Dermis blood vessel endothelial cell (primary cell): ENCODE measurements at places on chromosomes 16 and 17. TPM values are rescaled to one million over a fixed set of nuclear protein-coding genes. Genes with fewer than 3 reads are reported as not detected.

ASGR2 gene
- not detected in 2 replicates for total RNA-seq

CBFA2T3 gene
- 0.14 TPM in 1 of 2 replicates, not detected in the other for total RNA-seq

CD2BP2 gene
- total RNA-seq, result 44.4 and 50.4 TPM in 2 replicates

FBXL19 gene
- total RNA-seq, result 21.8 and 26.7 TPM in 2 replicates

SRL gene
- total RNA-seq, result 0.37 and 0.51 TPM in 2 replicates

DNA sequence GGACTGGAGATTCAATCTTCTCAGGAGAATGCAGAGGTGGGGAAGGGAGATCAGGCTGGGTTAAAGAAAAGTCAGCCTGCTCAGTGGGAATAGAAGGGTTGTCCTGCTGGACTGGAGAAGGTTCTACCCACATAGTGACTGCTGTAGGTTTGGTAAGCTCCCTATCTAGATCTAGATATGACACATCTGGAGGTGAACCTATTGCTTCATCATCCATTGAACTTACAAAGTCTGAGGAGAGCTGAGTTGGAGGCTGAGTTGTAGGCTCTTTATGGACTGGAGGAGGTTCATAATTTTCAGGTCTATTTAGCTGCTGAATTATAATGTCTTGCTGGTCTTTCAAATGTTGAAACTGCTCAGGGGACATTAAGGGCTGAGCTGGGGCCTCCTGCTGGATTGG lies 46.0 kb upstream of the NF1 start:
- no peak for DNase-seq

GRCh38 chr16:31477220-31478216 lies 5.4 kb upstream of the SLC5A2 start:
- no peak for DNase-seq

GRCh38 chr16:53176434-53176833 lies 121.6 kb downstream of the CHD9 start:
- no peak for DNase-seq

DNA sequence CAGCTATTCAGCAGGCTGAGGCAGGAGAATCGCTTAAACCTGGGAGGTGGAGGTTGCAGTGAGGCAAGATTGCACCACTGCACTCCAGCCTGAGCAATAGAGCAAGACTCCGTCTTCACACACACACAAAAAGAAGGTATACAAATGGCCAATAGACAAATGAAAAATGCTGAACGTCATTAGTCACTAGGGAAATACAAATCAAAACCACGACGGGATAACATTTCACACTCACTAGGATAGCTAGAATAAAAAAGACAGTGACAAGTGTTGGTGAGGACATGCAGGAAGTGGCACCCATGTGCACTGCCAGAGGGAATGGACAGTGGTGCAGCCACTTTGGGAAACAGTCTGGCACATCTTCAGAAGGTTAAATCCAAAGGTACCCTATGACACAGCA lies 172.9 kb downstream of the FTO start:
- DNase-seq, result no peak
